Tracheal epithelial cell (primary cell): ENCODE measurements at places on chromosomes 5 and 9. TPM values are rescaled to one million over a fixed set of nuclear protein-coding genes. Genes with fewer than 3 reads are reported as not detected.

The CDKN2B-AS1 gene
- total RNA-seq = 2.1 and 2.7 TPM in 2 replicates

The GPR150 gene
- 0.24 and 1.1 TPM in 2 replicates for total RNA-seq

The SLIT3 gene
- total RNA-seq = 1.3 and 2.7 TPM in 2 replicates

The TSPAN17 gene
- total RNA-seq = 26.9 and 44.3 TPM in 2 replicates

The CARTPT gene
- total RNA-seq = not detected in 2 replicates

The LCNL1 gene
- not detected in 2 replicates for total RNA-seq

The GAPT gene
- total RNA-seq = not detected in 2 replicates
